ENCODE measurements at places on chromosomes 6 and 20.

GRCh38 chr6:22556266-22556665 lies 13.1 kb upstream of the HDGFL1 start:
- DNase-seq, result no peak

- DNase-seq, result no peak
These were observed 141.3 kb downstream of the PRL start for GRCh38 chr6:22155551-22155950.

- DNase-seq, result no peak
These were observed 2.6 kb downstream of the NSFL1C start for GRCh38 chr20:1463971-1464570.

DNA sequence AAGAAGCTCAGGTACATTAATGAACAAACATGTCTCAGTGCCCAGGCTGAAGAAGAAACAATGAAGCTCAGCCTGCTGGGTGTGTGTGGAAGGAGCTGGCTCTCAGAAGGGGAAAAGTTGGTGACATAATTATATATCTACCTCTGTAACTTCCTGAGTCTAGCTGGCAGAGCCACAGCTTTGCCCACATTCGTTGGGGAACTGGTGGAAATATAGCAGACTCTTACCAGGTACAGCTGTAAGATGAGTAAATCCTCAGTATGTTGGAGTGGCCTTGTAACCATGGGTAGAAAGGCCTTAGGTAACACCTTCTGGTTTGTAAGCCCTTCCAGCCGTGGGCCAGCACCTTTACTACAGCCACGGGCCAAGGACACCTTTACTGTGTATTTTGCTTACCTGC lies 29.9 kb upstream of the PNRC1 start:
- no peak for DNase-seq

- DNase-seq, result no peak
These were observed 24.9 kb upstream of the PAQR8 start for GRCh38 chr6:52336919-52337561.

GRCh38 chr6:85506441-85507093 lies 56.7 kb downstream of the NT5E start:
- no peak for DNase-seq

- no peak for DNase-seq
These were observed 636 bp downstream of the ELOVL2 start for GRCh38 chr6:11043378-11043960.

DNA sequence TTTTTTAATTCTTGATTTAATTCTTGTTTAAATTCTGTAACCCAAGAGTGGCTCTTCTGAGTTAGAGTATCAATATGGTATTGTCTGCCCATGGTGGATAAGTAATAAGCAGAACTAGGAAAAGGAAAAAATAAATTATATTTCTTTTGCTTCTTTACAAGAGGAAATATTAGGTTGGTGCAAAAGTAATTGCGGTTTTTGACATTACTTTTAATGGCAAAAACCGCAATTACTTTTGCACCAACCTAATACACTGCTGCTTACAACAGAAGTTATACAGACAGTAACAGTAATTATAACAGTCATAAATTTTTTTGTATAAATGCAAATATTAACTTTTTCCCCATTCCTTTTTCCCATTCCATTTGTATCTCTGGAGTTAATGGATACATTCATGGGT lies 65.6 kb downstream of the HS3ST5 start:
- no peak for DNase-seq

DNA sequence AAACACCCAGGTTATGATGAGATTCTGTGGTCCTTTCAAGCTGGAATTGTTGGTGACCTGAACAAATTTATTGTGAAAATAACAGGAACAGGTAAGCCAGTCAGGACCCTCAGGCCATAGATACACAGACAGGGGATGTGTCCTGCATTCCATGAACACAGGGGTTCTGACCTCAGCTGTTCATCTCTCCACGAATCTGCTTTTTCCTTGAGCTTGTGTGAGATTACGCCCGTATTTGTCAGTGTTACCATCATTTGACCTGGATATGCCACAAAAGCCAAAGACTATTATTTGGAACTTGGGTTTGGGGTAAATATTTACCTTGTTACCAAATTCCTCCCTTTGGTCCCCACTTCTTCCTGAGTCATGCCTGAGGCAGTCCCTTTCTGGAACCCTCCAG lies 288.9 kb downstream of the PREX1 start:
- DNase-seq, result no peak

Measured in iPS DF 19.7 (cell line).